ENCODE measurements at places on chromosomes 1 and 21. TPM values are rescaled to one million over a fixed set of nuclear protein-coding genes. Genes with fewer than 3 reads are reported as not detected.

Gene ATP6V1G3
- 9.8 TPM for polyA plus RNA-seq

Gene CIART
- polyA plus RNA-seq, result 8.3 TPM

Gene OLFML2B
- polyA plus RNA-seq, result 10.4 TPM

DNA sequence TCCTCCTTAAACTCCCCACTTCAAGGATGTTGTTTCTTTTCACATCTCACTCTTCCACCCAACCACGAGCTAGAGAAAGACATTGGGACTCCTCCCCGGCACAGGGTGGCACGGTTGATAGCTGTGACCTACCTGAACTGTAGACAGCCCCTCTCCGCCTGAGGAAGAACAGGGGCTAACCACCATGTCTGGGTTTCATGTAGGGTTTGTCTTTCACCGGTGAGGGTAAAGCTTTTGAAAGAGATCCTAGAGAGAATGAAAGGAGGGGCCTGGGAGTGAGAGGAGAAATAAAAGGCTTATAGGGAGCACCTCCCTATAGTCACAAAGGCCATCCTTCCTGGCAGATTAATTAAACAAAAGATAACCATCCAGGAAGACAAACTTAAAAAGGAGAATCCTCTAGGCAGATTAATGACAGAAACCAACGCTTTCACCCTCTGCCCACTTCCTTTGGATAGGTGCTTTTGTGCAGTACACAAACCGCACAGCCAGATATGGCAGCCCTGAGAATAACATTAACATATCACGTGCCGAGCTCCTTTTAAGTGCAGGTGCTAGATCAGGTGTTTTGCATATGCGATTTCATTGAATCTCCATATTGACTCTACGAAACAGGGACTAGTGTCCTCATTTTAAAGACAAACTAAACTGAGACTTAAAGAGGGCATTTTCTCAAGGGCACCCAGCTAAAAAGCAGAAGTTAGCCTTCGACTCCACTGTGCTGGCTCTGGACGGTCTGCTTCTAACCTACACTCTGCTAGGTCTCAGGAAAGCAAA, 178.1 kb upstream of the RUNX1 start:
- DNase-seq, result no peak

- DNase-seq, result no peak
Measured at GRCh38 chr1:24914226-24915069, 15.6 kb downstream of the RUNX3 start.

GRCh38 chr1:21295002-21295401, 4.7 kb upstream of the ECE1 start:
- no peak for DNase-seq

DNA sequence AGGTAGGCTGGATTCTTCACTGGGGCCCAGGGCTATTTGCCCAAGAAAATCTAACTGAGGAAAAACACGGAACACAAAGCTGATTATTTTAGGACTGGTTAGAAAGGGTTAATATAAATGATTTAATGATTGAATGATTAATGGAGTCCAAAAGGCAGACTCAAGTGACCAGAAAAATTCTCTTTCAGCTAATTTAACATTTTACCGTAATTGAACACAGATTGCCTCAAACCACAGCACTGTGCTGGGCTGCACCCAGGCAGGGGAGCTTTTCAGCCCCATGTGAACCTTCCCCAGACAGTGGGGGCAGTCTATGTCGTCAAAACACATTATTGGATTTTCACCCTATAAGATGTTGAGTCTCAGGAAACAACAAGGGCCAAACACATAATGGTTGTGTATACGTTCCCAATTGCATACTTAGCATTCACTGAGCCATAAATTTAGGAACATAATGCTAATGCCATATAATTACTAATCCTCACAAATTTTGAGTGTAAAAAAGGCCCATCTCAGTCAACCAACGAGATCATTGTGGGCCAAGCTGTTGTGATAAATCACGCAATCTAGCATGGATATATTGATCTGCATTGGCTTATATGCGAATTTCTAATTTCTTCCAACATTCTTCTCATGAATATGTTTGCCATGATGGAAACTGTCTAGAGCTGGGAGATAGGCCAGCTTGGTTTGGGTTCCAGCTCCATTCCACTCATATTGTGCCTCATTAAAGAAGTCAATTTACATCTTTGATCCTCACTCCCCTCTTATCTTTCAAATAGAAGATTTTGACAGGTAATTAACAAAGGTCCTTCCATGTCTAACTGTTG, 27.7 kb downstream of the DSCAM start:
- DNase-seq, result no peak

All from right renal cortex interstitium (tissue), 3 donors.